MCF 10A (cell line): ENCODE measurements at places on chromosomes 7 and 10.
A peak's percentile ranks its signal among the peaks of the same experiment; 100 is the strongest.

GRCh38 chr10:63286340-63286739 lies 153.2 kb downstream of the NRBF2 start:
- no peak for DNase-seq

DNA sequence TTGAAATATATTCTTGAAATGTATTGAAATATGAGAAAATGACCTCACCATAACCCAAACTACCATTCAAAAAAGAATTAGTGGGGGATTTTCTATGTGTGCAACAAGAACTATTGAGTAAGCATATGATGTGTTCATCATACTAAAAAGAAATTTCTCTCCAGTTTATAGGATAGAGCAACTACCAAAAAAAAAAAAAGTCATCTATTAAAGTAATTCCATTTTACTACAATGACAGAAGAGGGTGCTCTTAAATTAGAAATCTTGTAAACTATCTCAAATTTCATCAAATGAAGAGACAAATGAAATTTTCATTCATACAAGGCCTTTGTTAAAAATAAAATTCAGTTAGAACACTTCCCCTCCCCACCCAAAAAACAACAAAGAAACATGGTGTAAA lies 195.4 kb upstream of the PLXDC2 start:
- DNase-seq, result no peak

GRCh38 chr10:114550756-114551635 lies 107.1 kb downstream of the ABLIM1 start:
- peak; percentile 39 for DNase-seq

GRCh38 chr7:1054861-1055450 lies 10.6 kb downstream of the GPR146 start:
- no peak for DNase-seq

GRCh38 chr7:26185131-26185843 lies 15.3 kb downstream of the HNRNPA2B1 start:
- no peak for DNase-seq

DNA sequence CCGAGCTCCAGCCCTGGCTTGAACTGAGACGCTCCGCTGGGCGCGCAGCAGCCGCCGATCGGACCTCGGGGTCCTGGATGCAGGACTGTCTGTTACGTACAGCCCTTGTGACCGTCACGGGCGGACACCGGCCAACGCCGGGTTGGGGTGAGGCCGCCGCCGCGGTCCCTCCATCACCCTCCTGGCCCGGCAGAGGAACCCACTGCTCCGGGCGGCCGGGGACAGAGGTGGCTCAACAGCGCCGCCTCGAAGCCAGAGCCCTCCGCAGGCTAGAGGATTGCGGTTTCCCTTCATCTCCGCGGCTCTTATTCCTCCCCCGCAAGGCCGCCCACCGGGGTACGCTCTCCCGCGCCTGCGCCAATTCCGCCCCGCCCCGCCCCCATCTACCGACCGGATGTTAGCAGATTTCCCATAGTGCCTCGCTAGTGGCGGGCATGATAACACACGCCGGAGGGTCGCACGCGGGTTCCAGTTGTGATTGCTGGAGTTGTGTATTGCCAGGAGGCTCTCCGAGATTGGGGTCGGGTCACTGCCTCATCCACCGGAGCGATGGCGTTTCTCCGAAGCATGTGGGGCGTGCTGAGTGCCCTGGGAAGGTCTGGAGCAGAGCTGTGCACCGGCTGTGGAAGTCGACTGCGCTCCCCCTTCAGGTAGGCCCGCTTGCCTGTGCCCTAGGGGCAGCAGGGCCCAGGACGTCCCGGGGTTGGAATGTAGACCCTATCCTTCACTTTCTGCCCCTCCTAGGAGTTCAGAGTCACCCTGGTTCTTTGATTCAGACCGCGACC lies at the start of gene TFAM:
TFAM (plus strand) TSS at position 412 of the 785 bp plus-strand sequence; CDS start at position 550, 138 bp downstream.
- DNase-seq, result peak; percentile 93

- DNase-seq, result no peak
These were observed 911.9 kb upstream of the LRRN3 start for GRCh38 chr7:110179037-110179436.

DNA sequence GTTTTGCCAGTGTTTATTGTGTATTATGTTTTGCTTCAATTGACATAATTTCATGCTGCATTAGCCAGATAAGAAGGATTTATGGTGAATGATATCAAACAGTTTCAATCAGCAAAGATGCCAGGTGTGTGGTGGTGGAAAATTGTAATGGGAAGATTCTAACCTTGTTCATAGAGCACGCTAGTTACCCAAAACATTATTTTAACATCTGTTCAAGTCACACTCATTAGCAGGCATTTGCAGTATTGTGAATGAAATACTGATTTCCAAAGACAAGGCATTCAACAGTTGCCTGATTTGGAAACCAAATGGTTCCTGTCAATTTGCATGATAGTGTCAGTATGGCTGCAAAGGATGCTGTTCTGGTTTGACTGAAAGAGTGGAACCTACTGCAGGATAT lies 129.7 kb downstream of the EPC1 start:
- DNase-seq, result no peak
